ENCODE measurements at places on chromosomes 4 and X.

DNA sequence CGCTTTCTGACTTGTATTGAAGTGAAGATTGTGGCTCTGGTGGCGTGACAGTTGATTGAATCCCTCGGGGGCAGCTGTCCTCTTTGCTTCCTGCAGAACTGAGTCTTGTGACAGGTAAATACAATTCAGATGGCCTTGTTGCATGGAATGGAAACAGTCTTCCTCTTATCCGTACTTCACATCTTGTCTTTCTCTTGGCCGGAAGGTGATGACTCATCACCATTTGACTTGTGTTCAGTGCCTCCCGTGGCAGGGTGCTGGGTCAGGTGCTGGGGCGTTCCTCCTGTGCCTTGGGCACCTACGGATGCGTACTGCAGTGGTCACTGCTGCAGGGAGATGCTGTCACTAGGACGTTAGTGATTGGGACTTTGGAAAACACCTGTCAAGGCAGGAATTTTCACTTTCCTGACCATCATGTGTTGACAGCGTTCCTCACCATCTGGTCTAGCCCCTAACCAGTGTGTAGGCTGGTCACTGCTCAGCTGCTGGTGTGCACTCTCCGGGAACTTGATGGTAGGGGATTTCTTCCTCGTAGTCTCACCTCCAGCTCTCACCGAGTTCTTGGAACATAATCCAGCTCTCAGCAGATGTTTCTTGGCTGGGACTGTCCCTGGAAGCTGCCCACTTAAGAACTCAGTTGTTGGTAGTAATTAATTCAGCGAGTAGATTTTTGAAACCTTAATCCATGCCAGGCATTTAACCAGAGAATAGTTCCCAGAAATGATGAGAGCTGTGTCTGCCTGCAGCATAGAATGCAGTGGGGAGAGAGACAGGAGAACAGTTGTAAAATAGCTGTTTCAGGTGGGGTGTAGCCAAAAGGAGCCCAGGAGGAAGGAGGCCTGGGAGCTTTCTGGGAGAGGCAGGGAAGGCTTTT lies 7.2 kb downstream of the TBC1D14 start:
- peak; percentile 20 for DNase-seq

- DNase-seq = no peak
Observed at GRCh38 chrX:133908223-133908955, 77.0 kb downstream of the GPC3 start.

- no peak for DNase-seq
Observed at GRCh38 chrX:71859637-71860036, 51.0 kb upstream of the NHSL2 start.

GRCh38 chrX:27883468-27884092 lies 75.8 kb downstream of the MAGEB10 start:
- no peak for DNase-seq

All from activated gamma-delta T cell (primary cell).